ENCODE measurements at places on chromosomes 5 and 9. TPM values are rescaled to one million over a fixed set of nuclear protein-coding genes. Genes with fewer than 3 reads are reported as not detected.
A peak's percentile ranks its signal among the peaks of the same experiment; 100 is the strongest.

GRCh38 chr5:140590861-140591260 is 26.2 kb downstream of the SLC35A4 start:
- peaks cover 20% of the 10 kb centered on the region for H3K4me1 ChIP-seq
- no peaks in the 10 kb centered on the region for H3K36me3 ChIP-seq
- DNase-seq = no peak
- no peak overlapping the region for H3K27ac ChIP-seq

PRR16 gene
- total RNA-seq = 0.66 TPM

DNA sequence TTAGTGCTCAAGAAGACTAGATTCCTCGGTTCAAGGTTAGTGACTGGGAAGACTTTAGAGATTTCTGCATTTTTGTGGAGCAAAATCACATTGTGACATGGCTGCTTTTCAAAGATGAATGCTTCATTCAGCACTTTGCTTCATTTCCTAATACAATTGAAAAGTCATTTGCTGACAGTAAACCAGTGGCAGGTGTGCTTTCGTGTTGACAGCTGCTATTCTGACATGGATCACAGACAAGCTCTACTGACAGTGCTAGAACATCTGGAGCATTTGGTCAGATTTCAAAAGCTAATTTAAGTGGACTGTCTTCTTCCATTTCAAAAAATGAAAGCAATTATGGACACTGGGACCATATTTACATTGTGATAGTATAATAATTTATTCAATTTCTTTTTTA is 1060.1 kb downstream of the PTPRD start:
- no peak for DNase-seq
- H3K27ac ChIP-seq = no peak overlapping the region
- H3K27me3 ChIP-seq = no peaks in the 10 kb centered on the region
- no peaks in the 10 kb centered on the region for H3K4me1 ChIP-seq

SLC12A7 gene
- total RNA-seq = 1.6 TPM

GRCh38 chr5:167967494-167968177 is 323.8 kb upstream of the WWC1 start:
- H3K4me3 ChIP-seq = no peak overlapping the region
- H3K36me3 ChIP-seq = no peaks in the 10 kb centered on the region
- no peaks in the 10 kb centered on the region for H3K27me3 ChIP-seq
- no peak overlapping the region for H3K27ac ChIP-seq

MATR3 gene
- 115 TPM for total RNA-seq

PCDHB3 gene
- 0.72 TPM for total RNA-seq

DNA sequence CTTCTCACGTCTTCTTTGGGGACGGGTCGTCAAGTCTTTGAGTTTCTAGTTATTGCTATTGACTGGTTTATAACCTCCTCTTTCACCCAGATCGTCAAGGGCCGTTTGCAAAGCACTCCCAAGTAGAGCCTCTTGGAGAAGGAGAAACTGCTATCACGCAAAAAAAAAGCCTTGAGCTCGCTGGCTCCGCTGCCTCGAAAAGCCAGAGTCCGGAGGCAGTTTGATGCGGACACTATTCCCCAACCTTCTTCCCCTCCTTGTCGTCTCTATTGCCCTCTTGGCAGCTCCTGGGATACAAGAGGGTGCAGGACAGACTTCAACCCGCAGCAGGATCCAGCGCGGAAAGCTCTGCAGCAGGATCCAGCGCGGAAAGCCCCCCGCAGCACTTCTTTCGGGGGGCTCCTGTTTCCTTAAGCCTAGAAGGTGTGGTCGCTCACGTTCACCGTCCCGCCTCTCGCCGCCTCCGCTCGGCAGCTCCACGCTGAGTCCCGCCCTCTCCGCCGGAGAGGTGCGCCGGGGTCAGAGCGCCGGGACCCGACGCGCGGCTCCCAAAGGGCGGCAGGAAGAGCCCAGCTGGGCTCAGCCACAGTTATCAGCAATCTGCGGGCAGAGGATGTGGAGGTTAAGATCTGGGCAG is at the start of gene PCDHAC1:
Gene PCDHAC1, plus strand, starts transcription at position 494 of the 637 bp plus-strand sequence. CDS start 594 bp downstream, outside the sequence.
- peak within 1 kb of the TSS; percentile 47 for H3K4me3 ChIP-seq
- H3K27ac ChIP-seq = no peak within 1 kb of the TSS
- no peaks in the 10 kb centered on the region for H3K36me3 ChIP-seq

CSF2 gene
- total RNA-seq = not detected

C9 gene
- 2.6 TPM for total RNA-seq

DNA sequence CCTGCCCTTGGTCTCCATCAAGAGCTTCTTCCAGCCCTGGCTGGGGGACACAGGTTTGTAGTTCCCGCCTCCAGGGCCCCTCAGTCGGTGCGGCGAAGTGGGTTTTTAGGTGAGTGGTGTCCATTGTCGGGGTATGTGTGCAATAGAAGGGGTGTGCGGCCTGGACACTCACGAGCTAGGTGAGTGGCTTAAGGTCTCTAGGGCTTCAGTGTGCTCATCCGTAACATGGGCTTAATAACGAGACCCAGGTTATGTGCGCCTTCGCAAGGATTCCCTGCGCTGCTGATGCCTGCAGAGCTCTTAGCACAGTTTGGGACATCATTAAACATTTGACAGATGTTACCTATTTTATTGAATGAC is 656 bp downstream of the CEP78 start:
- H3K4me1 ChIP-seq = peaks cover 10% of the 10 kb centered on the region
- peak overlapping the region; percentile 69 for H3K27ac ChIP-seq
- H3K36me3 ChIP-seq = no peaks in the 10 kb centered on the region
- H3K4me3 ChIP-seq = peak overlapping the region; percentile 94

ENG gene
- 31.4 TPM for total RNA-seq

Data from gastrocnemius medialis (tissue), 4 donors.